ENCODE measurements at places on chromosomes 13 and 19. TPM values are rescaled to one million over a fixed set of nuclear protein-coding genes. Genes with fewer than 3 reads are reported as not detected.
A peak's percentile ranks its signal among the peaks of the same experiment; 100 is the strongest.

The TMEM91 gene
- total RNA-seq: 23.2 TPM

The BRME1 gene
- total RNA-seq: 2.1 TPM

DNA sequence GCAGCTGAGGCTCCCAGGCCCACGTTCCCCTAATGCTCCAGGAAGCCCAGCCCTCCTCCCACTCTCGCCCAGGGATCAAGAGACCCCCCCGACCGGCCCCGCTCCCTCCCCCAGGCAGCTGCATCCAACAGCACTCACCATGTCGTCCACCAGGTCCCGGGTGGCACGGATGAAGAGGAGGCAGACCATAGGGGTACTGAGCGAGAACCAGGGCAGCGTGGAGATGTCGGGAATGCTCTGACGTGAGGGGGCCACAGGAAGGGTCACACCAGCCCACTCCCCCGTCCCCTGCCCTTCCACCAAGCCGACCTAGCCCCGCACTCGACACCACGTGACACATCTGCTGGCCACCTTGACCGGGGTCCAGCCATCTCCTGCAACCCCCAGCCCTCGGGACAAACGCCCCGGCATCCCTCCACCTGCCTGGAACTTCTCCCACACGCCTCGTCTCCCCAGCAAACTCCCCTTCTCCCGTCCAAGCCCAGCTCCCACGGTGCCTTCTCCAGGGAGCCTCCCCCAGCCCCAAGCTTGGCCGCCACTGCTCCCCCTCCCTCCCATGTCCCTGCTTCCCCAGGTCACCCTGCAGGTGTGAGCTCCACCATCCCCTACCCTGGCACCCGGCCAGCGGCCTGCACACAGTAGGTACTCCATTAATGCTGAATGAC lies 4.9 kb downstream of the ATP8B3 start:
- no peaks in the 10 kb centered on the region for H3K27me3 ChIP-seq
- H3K4me1 ChIP-seq: peaks cover 13% of the 10 kb centered on the region
- no peak overlapping the region for H3K4me3 ChIP-seq
- H3K36me3 ChIP-seq: no peaks in the 10 kb centered on the region
- H3K27ac ChIP-seq: no peak overlapping the region

- no peak overlapping the region for H3K4me3 ChIP-seq
- H3K4me1 ChIP-seq: no peaks in the 10 kb centered on the region
- DNase-seq: no peak
- H3K36me3 ChIP-seq: no peaks in the 10 kb centered on the region
Measured at GRCh38 chr13:82245860-82246259, 1636.4 kb downstream of the SLITRK1 start.

- H3K4me1 ChIP-seq: peaks cover 27% of the 10 kb centered on the region
- H3K27ac ChIP-seq: no peak overlapping the region
- H3K4me3 ChIP-seq: no peak overlapping the region
Measured at GRCh38 chr13:113861433-113862030, 2.3 kb downstream of the GAS6 start.

GRCh38 chr13:100694722-100695508 lies 20.3 kb upstream of the TMTC4 start:
- H3K4me1 ChIP-seq: no peaks in the 10 kb centered on the region
- H3K36me3 ChIP-seq: no peaks in the 10 kb centered on the region
- no peak overlapping the region for H3K4me3 ChIP-seq
- no peak overlapping the region for H3K27ac ChIP-seq
- DNase-seq: peak; percentile 60
- H3K27me3 ChIP-seq: no peaks in the 10 kb centered on the region

- peaks cover 6% of the 10 kb centered on the region for H3K36me3 ChIP-seq
- H3K4me1 ChIP-seq: peaks cover 29% of the 10 kb centered on the region
- DNase-seq: no peak
Measured at GRCh38 chr19:33390908-33391630, 17.6 kb downstream of the CEBPG start.

DNA sequence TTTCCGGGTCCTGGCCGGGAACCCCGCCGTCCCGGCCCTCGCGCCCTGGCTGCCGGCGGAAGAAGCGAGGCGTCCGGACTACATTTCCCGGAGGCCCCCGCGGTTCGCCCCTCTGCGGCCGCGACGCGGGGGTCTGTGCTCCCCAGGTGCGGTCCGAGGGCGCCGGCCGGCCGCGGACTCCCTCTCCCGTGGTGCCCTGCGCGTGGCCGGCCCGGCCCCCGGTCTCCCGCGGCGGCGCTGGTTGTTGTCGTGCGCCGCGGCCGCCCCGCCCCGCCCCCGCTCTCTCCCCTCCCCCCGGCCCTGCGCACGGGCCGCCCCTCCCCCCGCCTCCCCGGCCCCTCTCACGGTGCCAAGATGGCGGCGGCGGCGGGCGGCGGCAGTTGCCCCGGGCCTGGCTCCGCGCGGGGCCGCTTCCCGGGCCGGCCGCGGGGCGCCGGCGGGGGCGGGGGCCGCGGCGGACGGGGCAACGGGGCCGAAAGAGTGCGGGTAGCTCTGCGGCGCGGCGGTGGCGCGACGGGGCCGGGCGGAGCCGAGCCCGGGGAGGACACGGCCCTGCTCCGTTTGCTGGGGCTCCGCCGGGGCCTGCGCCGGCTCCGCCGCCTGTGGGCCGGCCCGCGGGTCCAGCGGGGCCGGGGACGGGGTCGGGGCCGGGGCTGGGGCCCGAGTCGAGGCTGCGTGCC lies at the start of gene KMT2B:
Gene KMT2B (plus strand): TSS at position 339 of the 680 bp plus-strand sequence. CDS start 16 bp downstream, at position 355.
- H3K27me3 ChIP-seq: no peaks in the 10 kb centered on the region
- H3K27ac ChIP-seq: peak within 1 kb of the TSS; percentile 97
- peaks cover 21% of the 10 kb centered on the region for H3K36me3 ChIP-seq
- no peak for DNase-seq

DNA sequence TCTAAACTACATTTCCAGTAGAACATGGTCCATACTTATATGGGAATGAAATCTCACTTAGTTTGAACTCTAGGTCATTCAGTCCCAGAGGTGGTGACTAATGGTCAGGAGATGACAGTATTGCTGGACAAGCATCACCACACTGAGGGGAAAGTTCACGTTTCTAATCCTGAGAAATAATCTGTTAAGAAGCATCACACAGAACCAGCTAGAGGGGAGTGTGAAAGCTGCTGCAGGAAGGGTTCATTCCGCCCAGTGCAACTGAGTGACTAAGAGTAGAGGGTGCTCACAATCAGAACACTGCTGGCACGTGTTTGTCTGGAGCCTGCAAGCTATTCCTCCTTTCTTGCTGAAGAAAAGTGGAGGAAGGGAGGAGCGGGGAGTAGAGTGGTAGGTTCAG lies 2.7 kb downstream of the COL4A1 start:
- no peak for DNase-seq
- H3K4me3 ChIP-seq: peak overlapping the region; percentile 46
- H3K4me1 ChIP-seq: peaks cover 49% of the 10 kb centered on the region
- no peaks in the 10 kb centered on the region for H3K36me3 ChIP-seq
- no peak overlapping the region for H3K27ac ChIP-seq

- DNase-seq: no peak
- H3K27ac ChIP-seq: no peak overlapping the region
- H3K4me1 ChIP-seq: peaks cover 31% of the 10 kb centered on the region
- no peak overlapping the region for H3K4me3 ChIP-seq
- H3K27me3 ChIP-seq: no peaks in the 10 kb centered on the region
Measured at GRCh38 chr19:7694499-7694898, 7.4 kb downstream of the FCER2 start.

DNA sequence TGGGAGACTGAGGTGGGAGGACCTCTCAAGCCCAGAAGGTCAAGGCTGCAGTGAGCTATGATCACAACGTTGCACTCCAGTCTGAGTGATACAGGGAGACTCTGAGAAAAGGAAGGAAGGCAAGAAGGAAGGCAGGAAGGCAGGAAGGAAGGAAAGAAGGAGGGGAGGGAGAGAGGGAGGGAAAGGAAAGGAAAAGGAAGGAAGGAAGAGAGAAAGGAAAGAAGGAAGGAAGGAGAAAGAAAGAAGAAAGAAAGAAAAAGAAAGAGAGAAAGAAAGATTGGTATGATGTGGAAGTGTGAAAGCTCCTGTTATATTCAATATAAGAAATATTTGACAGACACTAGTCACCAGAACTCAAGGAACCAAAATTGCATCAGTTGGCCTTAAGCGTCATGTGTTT lies 32.5 kb upstream of the CEBPG start:
- H3K4me3 ChIP-seq: no peak overlapping the region
- no peaks in the 10 kb centered on the region for H3K4me1 ChIP-seq
- H3K27ac ChIP-seq: no peak overlapping the region
- H3K27me3 ChIP-seq: no peaks in the 10 kb centered on the region
- no peaks in the 10 kb centered on the region for H3K36me3 ChIP-seq
- DNase-seq: no peak

DNA sequence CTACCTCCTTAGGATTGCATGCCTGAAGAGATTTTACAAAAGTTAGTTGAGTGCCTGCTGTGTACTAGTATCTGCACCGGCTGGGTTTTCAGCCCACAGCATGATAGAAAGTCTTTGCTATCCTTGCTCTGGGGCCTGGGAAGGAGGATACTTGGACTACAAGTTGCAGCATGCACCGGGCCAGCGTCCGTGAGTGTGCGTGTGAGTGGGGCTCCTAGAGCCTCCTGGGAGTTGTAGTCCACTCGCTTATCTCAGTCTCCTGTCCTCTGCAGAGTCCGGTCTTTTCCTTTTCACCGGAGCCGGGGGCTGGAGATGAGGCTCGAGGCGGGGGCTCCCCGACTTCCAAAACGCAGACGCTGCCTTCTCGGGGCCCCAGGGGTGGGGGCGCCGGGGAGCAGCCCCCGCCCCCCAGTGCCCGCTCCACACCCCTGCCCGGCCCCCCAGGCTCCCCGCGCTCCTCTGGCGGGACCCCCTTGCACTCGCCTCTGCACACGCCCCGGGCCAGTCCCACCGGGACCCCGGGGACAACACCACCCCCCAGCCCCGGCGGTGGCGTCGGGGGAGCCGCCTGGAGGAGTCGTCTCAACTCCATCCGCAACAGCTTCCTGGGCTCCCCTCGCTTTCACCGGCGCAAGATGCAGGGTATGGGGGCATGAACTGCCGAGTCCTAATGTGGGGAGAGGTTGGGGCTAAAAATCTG lies 20.6 kb downstream of the BRSK1 start:
- no peaks in the 10 kb centered on the region for H3K36me3 ChIP-seq
- H3K27me3 ChIP-seq: no peaks in the 10 kb centered on the region
- H3K4me3 ChIP-seq: no peak overlapping the region
- no peak overlapping the region for H3K27ac ChIP-seq

DNA sequence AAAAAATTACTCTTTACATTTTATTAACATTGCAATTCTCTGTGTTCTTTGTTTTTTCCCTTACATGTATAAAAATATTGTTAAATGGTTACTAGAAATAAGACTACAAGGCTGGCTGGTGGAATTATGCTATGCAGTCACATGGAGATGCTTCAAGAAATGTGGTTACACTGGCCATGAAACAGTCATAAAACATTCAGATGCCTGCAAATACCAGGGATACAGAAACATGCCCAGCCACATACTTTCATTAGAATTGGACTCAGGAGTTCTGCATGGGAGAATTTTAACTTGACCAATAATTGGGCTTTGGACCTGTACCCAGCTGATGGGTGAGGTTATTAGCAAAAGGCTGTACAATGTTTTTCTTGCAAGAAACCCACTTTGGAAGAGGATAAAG lies 1407.7 kb upstream of the SLC10A2 start:
- no peaks in the 10 kb centered on the region for H3K4me1 ChIP-seq
- H3K4me3 ChIP-seq: no peak overlapping the region
- H3K36me3 ChIP-seq: no peaks in the 10 kb centered on the region
- no peak for DNase-seq
- no peak overlapping the region for H3K27ac ChIP-seq
- H3K27me3 ChIP-seq: no peaks in the 10 kb centered on the region

DNA sequence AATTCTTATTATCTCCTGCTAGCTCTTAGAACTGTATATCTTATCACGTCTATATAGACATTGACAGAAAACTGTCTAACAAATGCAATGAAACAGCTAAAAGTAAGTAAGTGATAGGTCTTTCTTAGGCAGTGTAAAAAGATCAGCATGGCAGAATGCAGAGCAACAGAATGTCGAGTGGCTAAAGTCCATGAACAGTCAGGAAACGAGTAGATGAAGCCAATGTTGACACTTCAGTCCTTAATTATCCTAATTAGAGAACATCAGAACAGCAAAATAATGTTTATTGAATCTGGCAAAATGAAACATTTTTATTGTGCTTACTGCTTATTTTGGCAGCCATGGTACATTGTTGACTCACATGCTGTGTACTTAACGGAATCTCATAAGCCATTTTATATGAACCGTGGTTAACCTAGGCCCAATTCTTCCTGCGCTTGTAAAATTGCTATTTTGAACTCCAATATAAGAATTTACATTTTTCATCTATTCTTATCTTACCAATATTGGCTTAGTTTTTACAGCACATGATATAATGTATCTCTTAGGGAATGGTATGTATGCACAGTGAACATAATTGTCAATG lies 748.1 kb downstream of the DACH1 start:
- no peak overlapping the region for H3K27ac ChIP-seq
- H3K36me3 ChIP-seq: no peaks in the 10 kb centered on the region
- no peak overlapping the region for H3K4me3 ChIP-seq
- DNase-seq: no peak

Data from spleen (tissue), 13 donors.